Ovary (tissue), 10 donors: ENCODE measurements at places on chromosomes 5 and 9.

GRCh38 chr5:42842921-42843641 lies 31.4 kb upstream of the SELENOP start:
- DNase-seq, result no peak

DNA sequence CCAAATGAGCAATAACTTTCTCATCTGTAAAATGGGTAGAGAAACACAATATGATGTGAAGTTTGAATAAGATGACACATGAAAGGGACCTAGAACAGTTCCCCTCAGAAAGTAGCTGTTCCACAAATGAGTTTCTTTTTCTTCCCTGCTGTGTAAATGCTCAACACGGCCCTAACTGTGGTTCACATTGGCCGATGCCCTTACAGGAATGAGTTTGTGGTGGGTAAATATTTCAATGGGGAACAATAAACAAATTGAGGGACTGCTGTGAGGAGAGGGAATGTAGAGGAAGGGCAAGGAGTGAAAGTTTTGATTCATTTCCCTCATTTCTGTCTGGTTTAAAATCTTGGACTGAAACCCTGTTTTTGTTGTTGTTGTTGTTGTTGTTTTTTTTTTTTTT lies 12.8 kb downstream of the C6 start:
- no peak for DNase-seq

DNA sequence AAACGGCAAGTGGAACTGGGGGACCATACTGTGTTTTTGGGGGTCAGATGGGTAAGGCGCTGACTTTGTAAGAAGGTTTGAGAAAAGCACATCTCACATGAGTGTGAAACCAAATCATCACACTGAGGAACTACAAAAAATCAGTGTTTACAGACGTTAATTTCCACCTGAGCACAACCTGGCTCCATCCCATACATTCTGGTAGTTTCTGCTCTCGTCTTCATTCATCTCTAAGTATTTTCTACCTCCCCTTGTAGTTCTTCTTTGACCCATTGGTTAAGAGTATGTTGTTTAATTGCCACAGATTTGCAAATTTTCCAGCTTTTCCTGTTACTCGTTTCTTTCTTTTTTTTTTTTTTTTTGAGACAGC lies 8.9 kb upstream of the DPP7 start:
- no peak for DNase-seq

DNA sequence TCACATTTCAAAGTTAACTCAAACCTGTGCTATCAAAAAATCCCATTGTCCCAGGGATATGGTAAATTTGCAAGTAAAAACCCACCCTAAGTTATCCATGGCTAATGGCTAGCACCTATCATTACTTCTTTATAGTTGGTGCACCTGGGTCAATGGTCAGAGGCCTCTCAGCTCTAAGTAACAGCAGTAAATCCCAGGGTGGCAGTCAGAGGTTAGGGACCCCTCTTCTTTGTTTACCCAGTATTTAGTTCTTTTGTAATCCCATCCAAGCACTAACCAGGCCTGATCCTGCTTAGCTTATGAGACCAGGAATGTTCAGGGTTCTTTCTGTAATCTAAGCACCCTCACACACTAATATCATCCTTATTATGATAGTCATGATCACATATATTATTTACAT lies 52.1 kb upstream of the WWC1 start:
- no peak for DNase-seq

- no peak for DNase-seq
Measured at GRCh38 chr5:125612776-125613175, 810.4 kb upstream of the GRAMD2B start.

DNA sequence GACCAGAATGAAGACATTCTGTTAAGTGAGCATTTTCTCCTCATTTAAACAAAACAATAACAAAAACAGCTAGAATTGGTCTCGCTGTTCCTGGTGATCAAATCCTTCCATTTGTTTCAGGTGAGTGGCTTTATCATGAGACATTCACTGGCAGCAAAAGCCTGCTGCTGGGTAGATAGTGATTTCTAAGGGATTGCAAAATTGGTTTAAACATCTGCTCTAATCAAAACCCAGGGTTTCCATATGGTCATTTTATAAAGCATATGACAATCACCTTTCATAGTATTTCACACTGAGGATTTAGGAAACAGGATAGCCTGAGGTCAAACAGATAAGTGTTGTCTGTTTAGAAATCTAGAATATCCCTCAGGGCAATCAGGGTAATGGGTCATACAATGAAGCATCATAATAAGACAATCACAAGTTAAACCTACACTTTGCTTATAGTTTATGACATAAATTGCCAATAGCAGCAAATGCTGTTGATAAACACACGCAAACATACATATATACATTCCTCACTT lies 769.6 kb upstream of the C9orf72 start:
- no peak for DNase-seq

- no peak for DNase-seq
Measured at GRCh38 chr5:112708103-112708622, 29.5 kb upstream of the APC start.

DNA sequence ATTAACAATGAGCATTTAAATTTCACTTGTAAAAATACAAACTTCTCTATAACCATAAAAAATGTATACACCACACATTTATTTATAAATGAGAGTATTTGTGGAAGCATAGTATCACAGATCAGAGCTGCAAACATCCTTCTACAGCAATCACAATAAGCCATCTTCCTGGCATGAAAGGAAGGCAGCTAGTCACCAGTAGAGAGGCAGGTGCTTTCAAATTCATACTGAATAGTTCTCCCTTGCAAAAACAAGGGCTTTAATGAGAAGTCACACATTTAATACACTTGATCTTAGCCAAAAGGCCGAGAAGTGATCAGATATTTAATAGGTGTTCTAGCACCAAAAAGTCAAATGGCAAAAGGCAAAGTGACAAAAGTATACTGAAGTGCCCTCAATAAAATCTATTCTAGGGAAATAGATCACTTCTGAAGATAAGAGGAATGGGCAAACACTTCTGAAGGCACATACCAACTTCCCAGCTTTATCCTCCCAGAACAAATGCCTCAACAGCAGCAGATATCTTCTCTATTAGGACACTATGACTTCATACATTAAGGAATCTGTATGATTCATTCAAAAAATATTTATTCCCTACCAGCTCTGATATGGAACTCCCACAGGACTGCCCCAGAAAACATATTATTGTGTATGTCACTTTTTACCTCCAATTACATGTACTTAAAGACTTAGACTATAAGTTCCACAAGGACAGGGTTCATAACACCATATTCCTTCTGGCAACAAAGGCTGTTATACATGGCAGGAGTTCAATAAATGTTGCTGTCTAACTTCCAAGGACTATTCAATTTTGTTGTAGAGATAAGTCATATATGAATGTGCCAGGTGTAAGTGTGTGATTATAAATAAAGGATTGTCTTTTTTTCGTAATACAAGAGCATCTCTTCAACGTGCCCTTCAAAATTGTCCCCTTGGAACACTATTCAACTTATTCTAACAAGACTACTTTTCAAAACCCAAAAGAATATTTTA lies 31.7 kb downstream of the MAPKAP1 start:
- no peak for DNase-seq

- DNase-seq, result no peak
Measured at GRCh38 chr9:68417762-68418161, 61.4 kb downstream of the PGM5 start.

DNA sequence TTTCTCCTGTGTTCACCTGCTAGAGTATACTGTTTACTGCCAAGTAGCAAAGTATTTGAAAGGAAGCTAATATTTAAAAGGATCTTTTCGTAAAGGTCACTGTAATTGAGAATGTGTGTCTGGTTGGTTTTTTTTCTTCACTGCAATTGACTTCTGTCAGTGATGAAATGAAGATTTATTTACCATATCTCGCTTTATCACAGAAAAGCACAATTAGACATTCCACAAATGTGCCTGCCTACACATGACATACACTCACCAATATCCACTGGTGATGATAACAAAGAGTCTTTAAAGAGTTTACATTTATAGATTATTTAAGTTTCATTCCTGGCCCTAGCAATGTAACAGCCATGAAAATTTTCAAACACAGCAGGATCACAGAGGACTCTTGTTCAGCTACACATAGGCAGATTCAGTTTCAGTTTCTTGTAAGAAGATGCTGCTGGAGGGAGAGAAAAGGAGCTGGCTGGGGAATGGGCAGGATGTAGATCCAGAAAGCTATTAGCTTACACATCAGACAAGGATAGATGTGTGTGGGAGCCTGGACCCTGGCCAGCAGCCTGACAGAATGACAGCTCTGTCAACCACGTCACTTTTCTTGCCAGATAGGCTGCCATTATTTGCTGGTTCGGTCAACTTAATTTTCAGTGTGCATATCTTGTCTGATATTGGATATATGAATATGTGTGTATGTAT lies 104.0 kb downstream of the GDNF start:
- no peak for DNase-seq

- DNase-seq, result no peak
Measured at GRCh38 chr5:74624501-74624900, 16.0 kb downstream of the ENC1 start.

- no peak for DNase-seq
Measured at GRCh38 chr5:134397196-134397595, 14.5 kb downstream of the CDKN2AIPNL start.

DNA sequence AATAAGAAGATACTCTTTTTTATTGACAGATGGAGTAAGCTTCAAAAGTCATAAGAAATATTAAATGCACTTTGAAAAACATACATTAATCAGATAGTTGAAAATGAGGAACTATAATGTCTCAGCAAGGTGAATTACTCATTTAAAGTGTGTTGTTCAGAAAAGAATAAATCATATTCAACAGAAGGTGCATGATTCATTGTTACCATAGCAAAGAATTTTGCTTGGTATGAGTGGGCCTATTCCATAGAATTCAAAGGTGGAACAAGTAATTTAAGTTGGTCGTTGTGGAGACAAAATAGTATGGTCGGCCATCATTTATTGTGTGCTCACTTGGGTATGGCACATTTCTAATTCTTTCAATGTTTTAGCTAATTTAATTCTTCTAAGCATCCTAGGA lies 1920.2 kb upstream of the CDH9 start:
- no peak for DNase-seq

DNA sequence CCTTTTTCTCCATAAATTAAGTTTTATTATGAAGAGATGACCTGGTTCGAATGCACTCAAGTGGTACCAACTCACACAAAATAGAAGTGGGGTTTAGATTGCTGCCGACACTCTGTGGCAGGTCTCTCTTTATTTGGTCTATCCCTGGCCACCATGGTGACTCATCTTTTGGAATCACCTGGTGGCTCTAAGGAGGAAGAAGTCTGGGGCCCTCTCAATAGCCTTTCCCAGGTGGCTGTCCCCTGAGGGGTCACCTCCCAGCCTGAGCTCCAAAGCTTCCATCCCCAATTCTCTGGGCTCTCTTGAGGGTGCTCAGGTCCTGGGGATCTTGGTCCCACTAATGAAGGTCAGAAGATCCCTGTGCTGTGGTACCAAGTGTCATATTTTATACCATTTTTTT lies 136.8 kb downstream of the MVB12B start:
- DNase-seq, result no peak
